AML-193 (cell line): ENCODE measurements at places on chromosomes 5 and 9.
A peak's percentile ranks its signal among the peaks of the same experiment; 100 is the strongest.

DNA sequence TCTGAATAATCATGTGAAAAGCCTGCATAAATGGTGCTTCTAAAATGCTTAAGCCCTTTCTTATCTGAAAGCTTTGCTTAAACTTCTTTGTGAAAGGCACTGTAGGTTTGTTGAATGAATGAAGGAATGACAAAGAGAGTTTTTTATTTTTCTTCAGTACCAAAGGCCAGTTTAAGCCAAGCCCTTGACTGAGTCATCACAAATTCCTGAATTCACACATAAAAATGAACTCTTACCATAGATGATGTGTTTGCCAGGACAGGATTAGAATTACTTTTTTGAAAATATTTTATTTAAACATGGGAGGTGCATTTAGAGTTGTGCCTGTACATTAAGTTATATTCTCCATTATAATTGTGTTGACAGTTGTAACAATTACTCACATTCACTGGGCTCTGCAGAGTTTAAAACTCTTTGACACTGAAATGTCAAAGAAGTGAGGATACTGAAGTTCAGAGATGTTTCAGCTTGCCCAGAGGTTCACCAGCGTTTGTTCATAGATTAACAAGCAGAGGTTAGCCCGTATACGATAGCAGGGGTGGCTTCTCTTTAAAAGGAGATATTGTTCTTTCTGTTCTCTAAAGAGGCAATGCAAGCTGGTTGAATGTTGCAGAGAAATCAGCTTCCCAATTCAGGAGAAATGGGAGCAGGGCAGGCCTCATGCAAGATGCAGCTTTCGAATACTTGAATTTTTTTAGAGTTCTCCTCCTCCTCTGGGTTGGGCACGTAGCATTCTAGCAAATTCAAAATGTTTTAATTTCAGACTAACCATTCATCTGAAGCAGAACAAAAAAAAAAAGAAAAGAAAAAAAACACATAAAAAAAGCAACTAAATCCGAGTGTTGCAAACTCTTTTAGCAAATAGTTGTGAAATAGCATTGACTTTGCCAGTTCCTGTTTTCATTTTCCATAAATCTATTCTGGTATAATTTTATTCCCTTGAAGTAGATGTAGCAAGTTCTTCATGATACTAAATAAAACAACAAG is 358.7 kb upstream of the KLF4 start:
- DNase-seq: no peak

DNA sequence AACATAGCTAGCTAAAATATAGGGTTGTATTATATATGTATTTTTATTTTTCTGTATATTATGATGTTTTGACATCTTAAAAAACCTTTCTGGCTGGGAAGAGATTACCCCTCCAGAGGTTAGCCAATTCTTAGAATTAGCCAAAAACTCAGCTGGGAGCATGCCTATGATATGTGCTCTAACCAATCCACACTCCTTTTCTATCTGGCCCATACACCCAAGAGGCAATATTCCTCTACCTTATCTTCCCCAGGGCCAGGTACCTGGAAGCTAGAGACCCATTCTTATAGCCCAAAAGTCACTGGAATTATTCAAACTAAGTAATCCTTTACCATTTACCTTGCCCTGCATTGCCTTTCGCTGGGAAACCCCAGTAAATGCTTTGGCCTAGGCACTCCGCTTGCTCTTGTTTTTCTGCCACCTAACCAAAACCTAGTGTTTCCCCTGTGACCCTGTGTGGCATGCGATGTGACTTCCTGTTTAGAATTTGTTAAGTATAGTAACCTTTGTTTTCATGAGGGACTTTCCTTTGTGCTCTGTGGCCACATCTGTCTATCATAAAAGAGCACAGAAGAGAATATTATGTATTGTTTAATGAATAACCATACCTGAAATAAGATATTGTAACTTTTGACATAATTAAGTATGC is 37.4 kb downstream of the CSNK1G3 start:
- DNase-seq: no peak

GRCh38 chr5:87260604-87261192 is 7.0 kb upstream of the RASA1 start:
- no peak for DNase-seq

DNA sequence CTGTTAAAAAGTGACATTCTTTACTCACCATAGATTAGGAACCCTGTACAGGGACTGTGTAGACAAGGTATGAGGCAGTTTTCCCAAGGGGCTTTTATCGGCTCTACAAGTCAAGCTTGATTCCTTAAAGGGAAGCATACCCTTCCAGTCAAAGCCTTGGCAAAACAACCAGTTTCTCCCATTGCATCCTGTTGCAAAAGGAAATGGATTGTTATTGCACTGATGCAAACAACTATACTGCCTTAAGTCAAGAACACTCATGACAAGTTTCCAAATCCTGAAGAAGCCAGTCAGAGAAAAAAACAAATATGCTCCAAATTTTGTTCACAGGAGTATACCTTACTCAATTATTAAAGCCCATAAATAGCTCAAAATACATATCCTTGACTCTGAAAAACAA is 67.5 kb downstream of the RGMB start:
- DNase-seq: no peak

- DNase-seq: peak; percentile 76
Measured at GRCh38 chr5:96657068-96657467, 5.1 kb upstream of the CAST start.

- no peak for DNase-seq
Measured at GRCh38 chr5:10935536-10935935, 174.5 kb upstream of the DAP start.

GRCh38 chr5:96024683-96025475 is 63.2 kb upstream of the ELL2 start:
- DNase-seq: no peak

DNA sequence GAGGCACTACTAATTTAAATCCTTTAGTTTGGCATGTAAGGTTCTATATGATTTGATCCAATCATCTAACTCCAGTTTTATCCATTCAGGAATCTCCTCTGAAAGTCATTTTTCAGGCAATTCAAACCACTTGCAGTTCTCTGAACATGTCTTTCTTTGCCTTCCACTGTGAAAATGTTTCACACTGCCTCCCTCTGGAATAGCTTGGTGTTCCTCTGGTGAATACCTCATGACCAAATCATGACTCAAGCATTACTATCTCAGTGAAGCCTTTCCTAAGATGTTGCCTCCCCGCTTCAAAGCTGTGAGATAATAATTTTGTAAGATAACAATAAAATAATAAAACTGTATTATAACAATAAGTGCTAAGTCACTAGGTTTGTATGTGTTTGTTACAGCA is 981.1 kb downstream of the DTWD2 start:
- no peak for DNase-seq

GRCh38 chr9:117672369-117672768 is 31.8 kb upstream of the TLR4 start:
- no peak for DNase-seq

GRCh38 chr9:121455527-121456239 is 44.0 kb downstream of the GGTA1 start:
- no peak for DNase-seq

DNA sequence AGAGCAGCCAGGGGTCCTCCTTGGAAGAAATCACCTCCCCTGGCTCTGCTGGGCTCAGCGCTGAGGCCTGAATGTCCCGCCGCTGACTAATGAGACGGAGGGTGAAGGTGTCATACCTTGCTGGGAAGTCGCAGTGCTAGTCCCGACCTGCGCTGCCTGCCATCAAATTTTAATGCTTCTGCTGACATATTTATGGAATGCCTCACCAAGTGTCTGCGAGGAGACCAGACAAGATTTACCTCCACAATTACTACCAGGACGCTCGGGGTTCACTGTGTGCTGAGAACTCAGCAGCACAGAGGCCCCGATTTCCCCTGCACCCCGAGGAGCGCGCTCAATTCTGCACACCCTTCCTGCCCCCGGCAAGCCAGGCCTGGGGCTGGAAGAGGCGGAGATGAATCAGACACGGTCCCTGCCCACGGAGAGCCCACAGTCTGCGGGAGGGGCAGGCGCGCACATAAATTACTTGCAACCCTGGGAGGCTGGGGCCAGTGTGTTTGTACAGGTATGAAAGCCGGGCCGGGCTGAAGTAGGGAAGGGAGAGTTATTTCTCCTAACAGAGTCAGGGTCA is 175.2 kb downstream of the PAX5 start:
- DNase-seq: no peak

DNA sequence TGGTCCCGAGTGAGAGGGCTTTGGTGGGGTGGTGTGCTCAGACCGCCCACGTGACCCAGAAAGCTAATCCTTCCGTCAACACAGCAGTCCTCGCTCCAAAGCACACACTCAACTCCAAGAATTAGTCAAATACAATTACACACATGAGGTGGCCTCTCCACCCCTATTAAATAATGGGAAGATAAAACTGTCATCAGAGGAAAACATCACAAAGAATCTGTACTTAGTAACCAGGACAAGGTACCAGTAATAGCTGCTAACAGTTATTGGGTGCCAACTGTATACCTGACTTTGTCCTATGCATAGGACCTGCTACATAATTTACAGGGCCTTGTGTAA is 222.8 kb downstream of the HSPA4 start:
- DNase-seq: no peak

- DNase-seq: no peak
Measured at GRCh38 chr5:75828029-75828428, 110.8 kb upstream of the POC5 start.

- no peak for DNase-seq
Measured at GRCh38 chr9:23081377-23081776, 634.8 kb downstream of the DMRTA1 start.

DNA sequence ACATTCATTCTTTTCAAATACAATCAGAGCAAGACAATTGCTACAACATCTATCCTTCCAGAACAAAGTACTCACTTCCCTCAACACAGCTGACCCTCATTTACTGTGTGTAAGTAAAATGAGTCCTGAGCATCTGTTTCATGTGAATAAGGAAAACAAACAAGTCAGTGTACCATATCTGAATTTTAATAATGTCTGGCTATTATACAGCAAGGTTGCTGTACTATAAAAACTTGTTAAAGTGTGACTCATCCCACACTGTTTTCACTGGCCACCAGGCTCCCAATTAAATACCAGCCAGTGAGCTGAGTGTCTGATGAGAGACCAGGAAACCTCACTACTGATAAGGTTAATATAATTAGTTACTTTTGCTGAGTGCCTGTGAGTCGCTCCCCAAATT is 339.8 kb downstream of the AGTPBP1 start:
- DNase-seq: no peak

DNA sequence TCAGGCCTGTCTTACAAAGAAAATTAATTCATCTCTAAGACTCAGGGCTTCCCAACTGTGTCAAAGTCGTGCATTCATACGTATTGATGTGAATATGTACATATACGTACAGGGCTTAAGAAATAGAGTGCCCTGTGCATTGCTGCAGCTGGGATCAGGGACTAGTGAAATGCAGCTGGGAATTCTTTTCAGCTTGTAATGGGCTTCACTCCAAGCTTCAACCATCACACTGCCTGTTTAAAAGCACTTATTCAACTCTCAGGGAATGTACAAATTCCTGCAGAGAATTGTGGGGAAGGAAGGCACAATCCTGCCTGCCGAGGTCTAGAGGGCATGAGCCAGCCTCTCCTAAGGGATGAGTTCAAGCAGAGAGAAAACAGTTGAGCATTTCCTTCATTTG is 59.6 kb upstream of the MAN2A1 start:
- no peak for DNase-seq

DNA sequence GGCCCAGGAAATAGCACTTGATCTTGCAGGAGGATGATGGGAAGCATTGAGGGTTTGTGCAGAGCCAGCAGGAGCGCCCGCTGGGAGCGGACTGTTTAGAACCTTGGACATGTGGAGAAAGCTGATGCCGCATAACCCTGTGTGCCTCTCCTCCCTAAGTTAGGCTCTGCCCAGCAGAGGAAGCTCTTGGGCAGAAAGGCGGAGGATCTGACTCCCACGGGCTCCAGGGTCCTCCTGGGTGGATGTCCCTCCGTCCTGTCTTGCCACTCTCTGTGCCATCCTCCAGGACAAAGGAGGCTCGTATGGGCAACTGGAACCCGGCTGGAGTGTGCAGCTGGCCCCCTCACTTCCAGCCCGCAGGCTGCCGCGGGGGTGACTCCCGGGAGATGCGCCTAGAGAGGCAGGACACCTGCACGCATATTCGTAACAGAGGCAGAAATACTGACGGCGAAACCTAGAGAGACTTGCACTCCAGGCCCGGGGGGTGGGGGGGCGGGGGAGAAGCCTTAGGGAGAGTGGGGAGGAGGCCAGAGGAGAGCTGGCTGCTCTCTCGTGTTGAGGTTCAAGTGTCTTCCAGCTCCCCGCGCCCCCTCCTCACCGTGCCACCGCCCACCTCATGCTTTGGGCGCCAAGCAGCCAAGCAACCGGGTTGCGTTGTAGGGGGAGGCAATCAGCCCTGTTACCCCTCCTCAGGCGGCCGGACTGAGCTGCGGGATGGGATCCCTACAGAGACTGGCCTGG is 5.4 kb upstream of the FOXE1 start:
- DNase-seq: no peak

GRCh38 chr5:176845392-176845713 is 35.0 kb downstream of the UNC5A start:
- DNase-seq: no peak

DNA sequence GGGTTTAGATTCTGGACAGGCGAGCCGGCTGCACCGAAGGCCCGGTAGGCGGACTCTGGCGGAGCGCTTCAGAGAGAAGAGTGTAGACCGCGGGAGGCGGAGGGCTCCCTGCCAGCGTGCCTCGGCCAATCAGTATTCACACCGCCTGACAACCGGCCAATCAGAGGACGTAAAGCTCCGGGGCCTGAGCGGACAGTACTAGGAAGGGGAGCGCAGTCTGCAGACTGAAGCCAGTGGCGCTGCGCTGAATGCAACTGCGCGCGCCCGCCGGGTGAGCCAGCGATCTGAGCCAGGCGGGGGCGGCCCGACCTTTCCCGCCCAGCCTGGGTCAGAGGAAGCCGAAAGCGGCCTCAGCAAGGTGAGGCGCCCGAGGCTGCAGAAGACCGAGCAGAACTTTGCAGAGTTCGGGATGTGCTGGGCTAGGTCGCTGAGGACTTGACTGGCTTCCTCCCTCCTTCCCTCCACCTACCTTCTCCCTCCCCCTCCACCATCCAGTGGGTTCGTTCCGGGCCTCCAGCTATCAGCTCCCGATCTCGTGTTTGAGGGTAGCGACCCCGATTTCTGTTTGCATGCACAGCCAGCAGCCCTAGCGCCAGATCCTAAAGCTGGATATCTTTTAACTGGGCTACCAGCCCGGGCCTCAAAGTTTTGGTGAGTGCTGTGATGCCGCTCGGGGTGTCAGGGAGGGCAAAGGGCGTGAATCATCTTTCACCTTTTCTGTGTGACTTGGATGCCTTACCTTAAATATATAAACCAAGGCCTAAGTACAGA is at the start of gene DMRT2:
Gene DMRT2 (plus strand): TSS at position 233 of the 771 bp plus-strand sequence. CDS start 1,257 bp downstream, outside the sequence.
- no peak for DNase-seq

DNA sequence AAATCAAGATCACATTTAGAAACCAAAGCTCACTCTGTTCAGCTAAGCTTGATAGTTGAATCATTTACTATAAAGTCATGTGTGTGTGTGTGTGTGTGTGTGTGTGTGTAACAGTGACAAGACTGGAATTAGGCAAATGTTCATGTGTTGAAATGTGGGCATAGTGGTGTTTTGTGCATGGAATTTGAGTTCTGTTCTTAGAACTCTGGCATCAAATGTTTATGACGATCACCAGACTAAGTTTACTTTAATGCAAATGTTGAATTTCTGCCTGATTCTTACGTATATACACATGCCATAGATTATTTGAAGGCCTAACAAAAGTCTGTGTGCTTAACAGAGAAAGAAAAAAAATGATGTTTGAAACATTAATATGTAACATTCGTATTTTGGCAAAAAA is 72.8 kb upstream of the COL5A1 start:
- DNase-seq: no peak

GRCh38 chr5:83509540-83509939 is 38.0 kb downstream of the VCAN start:
- no peak for DNase-seq
